ENCODE measurements at places on chromosomes 6 and 20.

GRCh38 chr6:106048336-106048735 lies 37.8 kb upstream of the PRDM1 start:
- no peak for DNase-seq

DNA sequence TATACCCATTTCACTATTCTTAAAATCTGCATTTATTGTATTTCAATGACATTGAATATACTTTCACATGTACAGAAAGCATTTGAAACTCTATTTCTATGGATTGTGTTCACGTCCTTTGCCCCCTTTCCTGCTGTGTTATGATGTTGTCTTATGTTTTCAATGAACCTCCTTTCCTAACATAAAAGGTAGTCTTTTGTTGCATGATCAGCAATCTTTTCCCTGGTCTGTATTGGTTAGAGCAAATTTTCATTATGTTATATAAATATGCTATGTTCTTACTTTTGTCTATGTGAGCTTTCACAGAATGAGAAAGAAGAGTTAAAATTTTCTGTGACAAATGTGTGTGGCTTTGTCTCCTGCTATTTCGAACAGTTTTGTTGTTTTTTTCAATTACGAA lies 73.1 kb downstream of the KIF16B start:
- no peak for DNase-seq

DNA sequence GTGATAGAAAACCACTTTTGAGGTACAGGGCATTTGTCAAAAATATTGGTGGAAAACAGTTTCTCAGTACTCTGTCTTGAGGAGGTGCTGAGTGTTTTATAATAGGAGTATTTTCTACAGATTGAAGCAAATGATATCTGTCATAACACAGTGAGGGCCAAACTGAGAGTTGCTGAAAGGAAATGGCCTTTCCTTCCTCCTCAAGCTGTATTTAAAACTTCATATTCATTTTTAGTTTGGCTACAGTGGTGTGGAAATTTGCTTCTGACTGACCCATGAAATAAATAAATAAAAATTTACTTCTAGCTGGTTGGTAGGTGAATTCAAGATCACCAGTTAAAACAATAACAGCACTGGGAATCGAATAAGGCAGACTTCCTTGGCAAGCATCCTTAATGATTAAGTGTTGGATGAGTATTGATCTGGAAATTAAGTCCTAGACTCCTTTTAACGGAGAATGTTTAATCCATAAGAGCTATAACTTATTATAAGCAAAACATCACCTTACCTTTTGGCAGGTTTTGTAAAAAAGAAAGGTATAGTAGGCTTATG lies 828.6 kb upstream of the CITED2 start:
- no peak for DNase-seq

- no peak for DNase-seq
Measured at GRCh38 chr6:35973670-35974222, 50.7 kb downstream of the SLC26A8 start.

DNA sequence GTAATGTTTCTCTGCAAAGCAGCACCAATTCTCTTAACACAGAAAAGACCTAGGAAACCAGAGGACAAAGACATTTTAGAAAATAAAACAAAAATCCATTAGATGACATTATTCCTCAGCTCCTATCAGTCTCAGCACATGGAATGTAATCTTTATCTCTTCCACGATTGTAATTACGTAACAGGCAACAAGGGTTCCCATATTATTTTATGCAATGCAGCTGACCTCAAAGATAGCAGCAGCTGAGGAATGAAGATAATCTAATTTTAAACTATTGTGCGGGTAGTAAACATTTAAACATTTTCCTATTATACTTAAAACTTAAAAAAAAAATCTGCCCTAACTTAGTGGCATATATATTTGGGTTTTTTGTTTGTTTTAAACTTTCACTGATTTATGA lies 33.0 kb upstream of the PTCHD4 start:
- DNase-seq, result no peak

GRCh38 chr6:45491874-45492273 lies 114.1 kb upstream of the SUPT3H start:
- DNase-seq, result no peak

DNA sequence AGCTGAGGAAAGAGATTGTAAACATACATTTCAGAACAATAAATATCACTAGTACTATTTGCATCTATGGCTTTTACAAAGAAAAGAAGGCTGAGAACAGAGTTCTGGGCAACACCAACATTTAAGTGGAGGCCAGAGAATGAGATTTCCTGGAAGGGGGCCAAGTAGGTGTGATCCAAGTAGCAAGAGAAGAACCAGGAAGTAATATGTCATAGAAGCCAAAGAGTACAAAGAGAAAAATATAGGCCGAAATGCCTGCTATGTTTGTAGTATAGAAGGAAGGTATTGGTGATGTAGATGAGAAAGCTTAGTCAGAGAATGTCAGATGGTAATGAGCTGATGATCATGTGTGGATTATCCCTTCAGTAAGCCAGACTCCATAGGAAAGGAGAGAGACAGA lies 94.5 kb downstream of the PERP start:
- no peak for DNase-seq

- no peak for DNase-seq
Measured at GRCh38 chr6:135109761-135110160, 55.1 kb upstream of the HBS1L start.

DNA sequence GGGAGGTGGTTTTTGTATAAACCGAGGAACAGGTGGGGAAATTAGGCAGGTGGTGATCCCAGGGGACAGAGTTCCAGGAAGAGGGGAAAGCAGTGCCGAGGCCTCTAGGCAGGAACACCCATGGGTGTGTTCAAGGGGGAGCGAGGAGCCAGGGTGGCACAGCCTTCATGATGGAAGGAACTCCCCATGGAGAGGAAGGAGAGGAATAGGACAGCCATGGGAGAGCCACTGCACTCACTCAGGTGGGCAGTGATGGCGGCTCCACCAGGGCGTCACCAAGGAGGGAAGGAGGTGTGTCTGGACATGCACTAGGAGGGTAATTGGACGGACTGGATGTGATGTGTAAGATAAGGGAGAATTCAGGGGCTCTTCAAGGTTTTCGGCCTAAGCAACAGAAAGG lies 98.2 kb downstream of the THBS2 start:
- no peak for DNase-seq

DNA sequence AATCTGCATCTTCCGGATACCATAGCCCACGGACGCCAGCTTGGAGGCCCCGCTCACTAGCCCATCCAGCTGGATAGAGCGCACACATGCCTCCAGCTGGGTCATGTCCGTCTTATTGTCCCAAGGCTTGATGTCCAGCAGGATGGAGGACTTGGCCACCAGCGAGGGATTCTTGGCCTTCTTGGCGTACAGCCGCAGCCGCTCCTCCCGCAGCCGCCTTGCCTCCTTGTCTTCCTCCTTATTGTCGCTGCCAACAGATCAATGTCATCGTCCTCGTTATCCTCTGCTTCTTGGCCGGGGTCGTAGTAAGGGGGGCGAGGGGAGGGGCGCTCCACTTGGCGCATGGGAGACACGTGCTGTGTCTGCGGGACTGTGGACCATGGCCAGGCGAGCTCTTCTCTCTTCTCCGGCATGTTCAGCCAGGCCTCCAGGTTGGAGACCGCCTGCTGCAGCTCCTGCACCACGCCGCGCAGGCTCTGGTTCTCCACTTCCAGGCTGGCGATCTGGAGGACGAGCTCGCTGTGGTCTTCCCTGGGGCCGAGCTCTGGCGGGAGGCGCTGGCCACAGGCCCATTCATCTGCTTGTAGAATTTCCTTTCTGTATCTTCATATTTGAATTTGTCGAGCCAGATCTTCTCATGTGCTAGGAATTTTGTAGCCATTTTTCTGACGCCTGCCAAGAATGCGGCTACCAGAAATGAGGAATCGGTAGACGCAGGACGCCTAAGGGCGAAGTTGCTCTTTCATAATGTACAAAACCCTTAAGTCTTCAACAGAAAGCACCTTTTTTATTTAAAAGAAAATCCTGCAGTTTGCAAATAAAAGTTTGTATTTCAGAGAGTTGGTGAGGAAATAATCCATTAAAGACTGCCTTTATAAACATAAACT lies 60.1 kb upstream of the PTPRK start:
- no peak for DNase-seq

DNA sequence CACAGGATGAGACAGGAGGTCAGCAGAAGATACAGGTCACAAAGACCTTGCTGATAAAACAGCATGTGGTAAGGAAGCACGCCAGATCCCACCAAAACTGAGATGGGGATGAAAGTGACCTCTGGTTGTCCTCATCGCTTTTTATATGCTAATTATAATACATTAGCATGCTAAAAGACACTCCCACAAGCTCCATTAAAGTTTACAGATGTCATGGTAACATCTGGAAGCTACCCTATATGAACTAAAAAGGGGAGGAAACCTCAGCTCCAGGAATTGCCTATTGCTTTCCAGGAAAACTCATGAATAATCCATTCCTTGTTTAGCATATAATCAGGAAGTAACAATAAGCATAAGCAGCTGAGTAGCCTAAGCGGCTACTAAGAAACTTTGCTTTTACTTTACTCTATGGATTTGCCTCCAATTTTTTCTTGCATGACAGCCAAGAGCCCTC lies 8.4 kb upstream of the RIN2 start:
- DNase-seq, result no peak

DNA sequence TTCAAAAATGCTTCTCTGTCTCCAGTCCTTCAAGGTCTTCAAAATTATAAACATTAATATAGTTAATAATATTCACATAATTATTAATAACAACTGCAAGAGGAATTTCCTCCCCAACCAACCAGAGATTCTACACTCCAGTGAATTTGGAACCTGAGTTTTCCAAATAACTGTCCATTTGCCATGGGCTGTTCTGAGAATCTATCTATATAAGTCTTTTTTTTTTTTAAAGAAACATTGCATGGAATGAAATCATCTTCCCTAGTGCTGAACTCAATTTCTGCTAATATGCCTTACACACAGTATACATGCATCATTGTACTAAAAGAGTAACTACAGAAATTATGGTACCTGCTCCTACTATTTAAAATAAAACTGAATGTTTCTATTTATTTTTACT lies 113.9 kb downstream of the SLC22A3 start:
- DNase-seq, result no peak

DNA sequence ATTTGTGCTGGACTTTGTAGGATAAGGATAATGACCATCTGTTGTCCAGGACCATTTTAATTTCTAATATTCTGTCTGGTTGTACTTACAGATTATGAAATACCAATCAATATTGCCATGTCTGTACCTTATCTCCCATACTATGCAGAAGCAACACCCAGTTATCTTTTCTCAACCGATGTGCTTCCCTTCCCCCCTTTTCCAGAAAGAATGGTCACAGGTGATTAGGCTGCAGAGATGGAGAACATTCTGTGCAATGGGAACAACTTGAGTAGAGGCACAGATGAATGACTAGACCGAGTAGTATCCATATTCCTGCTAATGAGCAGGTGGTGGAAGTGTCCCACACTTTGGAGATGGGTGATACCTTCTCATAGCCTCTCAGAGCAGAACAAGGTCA lies 10.5 kb downstream of the RALY start:
- no peak for DNase-seq

DNA sequence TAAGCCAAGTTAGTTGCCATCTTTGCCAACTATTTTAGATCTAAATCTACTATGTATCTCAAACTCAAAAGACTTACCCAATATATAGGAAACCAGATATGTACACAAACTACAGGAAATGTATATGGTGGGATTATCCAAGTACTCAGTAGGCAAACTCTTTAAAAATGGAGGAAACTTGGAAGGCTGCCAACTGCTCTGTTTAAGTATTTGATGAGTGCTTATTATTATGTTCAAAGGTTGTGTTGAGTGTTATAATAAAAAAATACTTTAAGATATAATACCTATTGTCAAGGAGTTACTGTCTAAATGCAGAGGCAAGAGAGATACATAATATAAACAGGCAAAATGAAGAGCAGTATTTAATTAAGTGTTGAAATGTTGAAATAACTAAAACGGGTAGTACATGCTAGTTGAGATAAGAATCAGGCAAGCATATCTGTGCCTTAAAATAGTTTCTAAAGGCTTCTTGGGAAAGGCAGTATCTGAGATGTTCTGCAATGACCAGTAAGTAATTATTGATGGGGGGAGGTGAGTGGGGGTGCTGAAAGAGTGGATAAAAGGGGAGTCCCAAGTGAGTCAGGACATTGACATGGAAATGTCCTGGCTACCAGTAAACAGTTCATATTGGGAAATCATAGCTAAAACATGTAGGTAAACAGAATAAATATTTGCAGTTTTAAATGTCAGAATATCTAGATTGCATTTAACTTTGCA lies 6.5 kb upstream of the DST start:
- DNase-seq, result peak; percentile 21

- DNase-seq, result no peak
Measured at GRCh38 chr20:625360-625932, 15.3 kb upstream of the TCF15 start.

DNA sequence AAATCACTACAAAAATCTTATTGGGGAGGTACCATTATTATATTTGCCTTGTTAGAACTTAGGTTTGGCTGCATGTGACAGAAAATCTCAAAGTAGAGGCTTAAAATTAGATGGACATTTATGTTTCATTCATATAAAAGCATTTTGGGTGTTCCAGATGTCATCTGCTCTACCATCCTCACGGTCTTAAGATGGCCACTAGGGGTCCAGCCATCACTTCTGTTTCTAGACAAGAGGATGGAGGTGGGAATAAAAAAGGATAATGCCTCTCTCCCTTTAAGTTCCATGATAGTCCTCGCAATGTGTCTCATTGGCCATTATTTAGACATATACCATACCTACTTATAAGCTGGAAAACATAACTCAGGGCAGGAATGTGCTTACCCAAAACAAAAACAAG lies 929.5 kb downstream of the KIF16B start:
- DNase-seq, result no peak

- no peak for DNase-seq
Measured at GRCh38 chr20:57638173-57638894, 18.1 kb upstream of the ZBP1 start.

DNA sequence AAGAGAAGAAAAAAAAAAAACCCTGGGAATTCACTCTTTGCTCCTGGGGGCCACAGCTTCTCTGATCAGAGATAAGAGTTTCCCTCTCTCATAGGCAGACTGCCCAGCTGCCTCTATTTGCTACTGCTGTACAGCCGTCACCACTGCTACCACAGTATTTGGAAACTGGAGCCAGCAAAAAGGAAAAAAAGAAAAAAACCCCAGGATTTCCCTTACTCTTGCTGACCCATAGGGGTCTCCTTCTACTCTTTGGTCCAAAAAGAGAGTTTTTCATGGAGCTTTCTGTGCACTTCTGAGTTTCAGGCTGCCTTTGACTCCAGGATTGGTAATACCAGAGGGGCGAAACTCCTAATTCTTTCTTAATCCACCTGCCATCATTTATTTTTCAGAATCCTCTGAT lies 89.7 kb downstream of the MDGA1 start:
- DNase-seq, result no peak

Measured in AG04449 (cell line).